Epithelial cell of proximal tubule (primary cell): ENCODE measurements at places on chromosomes 7 and 10. TPM values are rescaled to one million over a fixed set of nuclear protein-coding genes. Genes with fewer than 3 reads are reported as not detected.

The CRYGN gene
- total RNA-seq: not detected in 2 replicates

The EGR2 gene
- 0.06 TPM in 1 of 2 replicates, not detected in the other for total RNA-seq

The NEUROG3 gene
- total RNA-seq: not detected in 2 replicates

The PALD1 gene
- total RNA-seq: 3.3 and 3.5 TPM in 2 replicates

The OGA gene
- total RNA-seq: 39.8 and 48.4 TPM in 2 replicates

The POM121L12 gene
- total RNA-seq: not detected in 2 replicates

The ATOH7 gene
- total RNA-seq: 0.58 TPM in 1 of 2 replicates, not detected in the other

The GPNMB gene
- 10.6 and 10.9 TPM in 2 replicates for total RNA-seq

The JAKMIP3 gene
- under 0.01 TPM in 1 of 2 replicates, not detected in the other for total RNA-seq

The SPDYE6 gene
- not detected in 2 replicates for total RNA-seq

The PTPRN2 gene
- 2.5 and 2.8 TPM in 2 replicates for total RNA-seq

The OPN1SW gene
- not detected in 2 replicates for total RNA-seq

The GBX1 gene
- not detected in 2 replicates for total RNA-seq

The CALN1 gene
- not detected in 2 replicates for total RNA-seq

DNA sequence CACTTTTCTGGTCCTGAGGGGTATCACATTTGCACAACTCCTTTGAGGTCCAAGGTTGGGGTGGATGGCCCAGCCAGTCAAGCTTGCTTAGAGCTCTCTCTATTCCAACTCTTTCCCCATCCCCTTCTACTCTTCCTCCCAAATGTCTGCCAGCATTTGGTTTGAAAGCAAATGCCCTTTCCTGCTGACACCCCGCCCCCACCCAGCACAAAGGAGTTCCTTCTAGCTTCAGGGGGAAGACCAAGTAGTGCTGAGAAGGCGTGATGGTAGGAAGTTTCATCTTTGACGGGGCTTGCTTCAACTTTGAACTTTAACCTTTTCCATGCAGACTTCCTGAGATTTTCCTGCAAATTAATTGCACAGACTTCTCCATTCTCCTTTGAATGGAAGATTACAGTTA is 137.5 kb upstream of the TCF7L2 start:
- no peak for DNase-seq

DNA sequence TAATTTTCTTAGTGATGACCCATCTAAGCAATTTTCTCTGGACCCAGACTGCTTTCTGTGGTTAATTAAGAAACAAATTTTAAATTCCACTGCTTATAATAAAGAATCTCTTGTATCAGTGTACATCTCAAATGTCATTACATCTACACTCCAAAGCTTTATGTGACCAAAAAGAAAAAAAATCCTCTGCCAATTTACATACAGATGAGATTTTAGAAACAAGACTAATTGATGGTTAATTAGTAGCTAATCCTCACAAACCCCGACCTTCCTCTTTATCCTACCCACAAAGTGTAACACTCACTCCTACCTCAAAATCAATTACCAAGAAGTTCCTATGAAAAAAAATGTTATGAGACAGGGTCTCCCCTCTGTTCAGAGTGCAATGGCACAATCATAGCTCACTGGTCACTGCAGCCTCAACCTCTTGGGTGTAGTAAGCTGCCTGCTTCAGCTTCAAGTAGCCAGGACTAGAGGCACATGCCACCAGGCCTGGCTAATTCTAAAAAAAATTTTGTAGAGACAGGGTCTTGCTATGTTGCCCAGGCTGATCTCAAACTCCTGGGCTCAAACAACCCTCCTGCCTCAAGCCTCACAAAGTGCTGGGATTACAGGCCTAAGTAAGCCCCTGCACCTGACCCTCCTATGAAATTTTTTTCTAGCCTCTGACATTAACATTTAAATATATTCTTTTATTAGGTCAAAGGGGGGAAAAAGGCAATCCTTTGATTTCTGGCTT is 14.8 kb downstream of the KIF5B start:
- no peak for DNase-seq

GRCh38 chr10:62582804-62583208 is 208.6 kb downstream of the ZNF365 start:
- no peak for DNase-seq

DNA sequence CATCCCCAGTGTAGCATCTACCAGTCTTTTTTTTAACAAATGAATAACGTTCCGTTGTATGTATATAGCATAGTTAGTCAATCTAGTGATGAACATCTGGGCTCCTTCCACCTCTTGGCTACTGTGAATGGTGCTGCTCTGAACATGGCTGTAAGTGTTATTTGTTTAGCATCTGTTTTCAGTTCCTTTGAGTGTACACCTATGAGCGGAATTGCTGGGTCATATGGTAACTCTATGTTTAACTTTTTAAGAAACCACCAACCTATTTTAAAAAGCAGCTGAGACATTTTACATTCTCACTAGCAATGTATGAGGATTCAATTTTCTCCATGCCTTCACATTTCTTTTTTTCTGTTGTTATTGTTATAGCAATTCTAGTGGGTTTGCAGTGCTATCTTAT is 178.2 kb downstream of the DNAJC1 start:
- no peak for DNase-seq

DNA sequence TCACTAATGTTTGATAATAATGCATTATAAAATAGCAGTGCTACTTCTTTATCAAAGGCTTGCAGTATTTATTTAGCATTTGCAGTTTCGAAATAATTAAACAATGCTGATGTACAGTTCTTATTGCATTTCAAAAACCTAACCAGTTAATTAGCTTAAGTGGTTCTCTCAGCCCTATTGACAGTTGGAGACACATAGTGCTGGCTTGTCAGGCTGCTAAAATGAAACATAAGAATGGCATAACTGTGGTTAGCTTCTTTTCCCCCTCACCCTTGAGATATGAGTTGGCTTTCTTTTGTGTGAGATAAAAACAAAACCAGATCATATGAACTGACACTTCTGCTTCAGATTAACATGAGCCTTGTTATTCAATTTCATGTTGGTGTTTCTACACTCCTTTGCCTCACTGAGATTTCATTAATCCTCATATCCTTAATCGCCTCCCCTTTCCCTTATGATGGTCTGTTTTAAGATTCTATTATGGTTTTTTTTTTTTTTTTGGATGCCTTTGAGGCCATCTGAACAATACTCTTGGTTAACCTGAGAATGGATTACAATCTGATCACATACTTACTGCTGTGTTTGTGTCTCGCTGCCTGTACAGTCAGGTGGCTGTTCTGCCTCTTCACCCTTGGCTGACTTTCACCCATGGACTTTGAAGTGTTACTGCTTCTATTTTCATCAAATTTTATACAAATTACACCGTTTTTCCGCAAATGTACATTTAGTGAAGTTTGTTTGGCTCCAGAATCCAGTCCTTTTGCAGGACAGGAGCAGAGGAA is 108.0 kb downstream of the SDK1 start:
- DNase-seq: no peak

DNA sequence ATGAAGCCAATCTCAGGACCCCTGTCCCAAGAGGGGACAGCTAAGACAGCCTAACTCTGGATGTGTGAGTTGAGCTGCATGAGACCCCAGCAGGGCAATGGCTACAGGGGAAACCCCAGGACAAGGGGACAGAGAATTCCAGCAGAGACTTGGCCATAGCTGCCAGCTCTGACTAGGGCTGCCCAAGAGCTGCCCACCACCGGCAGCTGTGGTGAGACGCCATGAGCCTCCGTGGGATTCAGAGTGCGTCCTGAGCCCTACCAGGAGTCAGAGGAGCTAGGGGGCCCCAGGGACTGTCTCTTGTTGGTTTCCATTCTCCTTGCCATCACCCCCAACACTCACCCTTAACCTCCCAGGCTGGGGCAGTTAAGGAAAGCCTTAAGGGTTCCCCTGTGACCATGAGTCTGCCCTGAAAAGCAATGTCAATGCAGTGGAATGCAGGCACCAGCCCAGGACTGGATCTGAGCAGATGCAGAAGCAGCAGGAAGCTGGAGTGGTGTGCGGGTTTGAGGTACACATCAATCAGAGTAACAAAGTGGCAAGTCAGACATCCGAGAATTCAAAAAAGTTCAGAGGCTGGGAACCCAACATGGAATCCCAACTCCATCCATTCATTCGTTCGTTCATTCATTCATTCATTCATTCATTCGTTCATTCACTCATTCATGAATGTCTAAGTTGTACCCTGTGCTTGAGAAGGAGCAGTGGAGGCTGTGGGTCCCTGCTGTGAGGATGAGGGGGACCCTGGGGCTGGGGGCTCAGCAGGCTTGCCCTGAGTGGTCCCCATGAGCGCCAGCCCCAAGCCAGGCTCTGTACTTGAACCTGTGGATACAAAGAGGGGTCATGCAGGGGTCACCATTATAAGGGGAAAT is 52.9 kb downstream of the C10orf120 start:
- DNase-seq: no peak

DNA sequence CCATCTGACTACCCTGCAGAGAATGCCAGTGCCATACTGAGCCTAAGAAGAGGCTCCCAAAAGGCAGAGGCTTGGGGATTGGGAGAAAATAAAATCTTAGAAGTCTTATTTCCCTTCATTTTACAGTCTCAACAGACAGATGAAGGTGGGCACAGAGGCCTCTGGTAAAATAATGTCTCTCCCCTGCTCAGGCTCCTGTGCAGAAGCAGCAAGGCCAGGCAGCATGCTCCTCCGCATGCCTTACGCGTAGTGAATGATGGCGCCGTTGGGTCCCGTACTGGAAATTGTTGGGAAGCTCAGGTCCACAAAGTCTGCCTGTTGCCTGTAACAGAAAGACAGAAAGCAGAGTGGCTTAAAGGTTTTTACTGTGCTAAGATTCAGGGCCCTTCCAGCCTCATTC is 45.8 kb downstream of the XPNPEP1 start:
- DNase-seq: no peak

- DNase-seq: no peak
Measured at GRCh38 chr7:139647814-139648390, 124.4 kb downstream of the CLEC2L start.

DNA sequence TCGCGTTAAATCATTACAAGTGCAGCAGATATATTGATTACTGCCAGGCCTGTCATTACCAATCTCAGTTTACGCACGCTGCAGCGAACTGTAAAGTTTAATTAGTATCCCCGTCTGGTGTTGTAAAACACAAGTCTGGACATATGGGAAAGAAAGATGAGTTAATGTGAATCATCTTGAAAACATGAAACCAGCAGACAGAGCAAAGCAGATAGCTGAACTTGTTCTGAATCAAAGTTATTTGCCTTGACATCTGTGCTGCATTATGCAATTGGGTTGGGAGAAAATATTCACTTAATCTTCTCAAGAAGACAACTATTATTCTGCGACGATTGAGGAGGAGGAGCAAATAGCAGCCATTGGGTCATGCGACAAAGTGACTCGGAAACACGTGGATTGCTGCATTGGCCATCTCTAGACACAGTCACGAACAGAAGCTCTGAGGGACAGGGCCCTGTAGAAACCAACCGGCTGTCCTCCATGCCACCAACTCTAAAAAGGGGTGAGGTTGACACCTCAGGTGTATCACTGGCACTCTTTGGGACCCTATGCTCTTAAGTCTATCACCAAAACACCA is 156.3 kb upstream of the C7orf33 start:
- DNase-seq: no peak

GRCh38 chr10:79431891-79432831 is 13.3 kb downstream of the ZCCHC24 start:
- no peak for DNase-seq

GRCh38 chr10:95356-96115 is 39.7 kb upstream of the ZMYND11 start:
- no peak for DNase-seq

- DNase-seq: no peak
Measured at GRCh38 chr7:41448104-41448503, 254.8 kb downstream of the INHBA start.

DNA sequence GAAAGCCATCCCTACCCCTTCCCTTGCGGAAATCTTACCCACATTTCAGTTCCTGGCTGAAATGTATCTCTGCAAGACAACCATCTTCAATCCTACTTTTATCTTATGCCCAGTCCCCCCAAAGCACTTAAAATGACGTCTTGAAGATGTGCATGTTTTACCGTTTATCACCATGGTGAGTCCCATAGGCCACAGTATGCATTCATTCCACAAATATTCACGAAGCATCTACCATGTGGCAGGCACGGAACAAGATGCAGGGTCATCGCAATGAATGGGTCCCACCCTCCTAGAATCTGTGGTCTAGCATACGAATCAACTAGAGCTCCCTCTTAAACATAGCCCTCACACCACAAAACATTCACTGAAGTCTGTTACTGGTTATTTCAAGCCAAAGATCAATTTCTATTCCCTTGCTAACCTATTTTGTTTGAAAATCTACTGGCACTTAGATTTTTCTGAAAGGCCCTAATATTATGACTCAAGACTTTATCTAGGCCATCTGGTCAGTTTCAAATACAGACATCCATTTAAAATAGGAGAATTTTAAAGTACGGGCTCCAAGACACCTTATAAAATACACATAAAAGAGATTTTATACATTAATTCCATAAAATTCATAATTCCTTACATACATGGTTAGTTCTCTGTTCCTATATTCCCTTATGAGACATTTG is 99.4 kb downstream of the PARD3 start:
- DNase-seq: no peak

GRCh38 chr7:99106821-99107241 is 37.1 kb downstream of the SMURF1 start:
- peak; percentile 92 for DNase-seq

- DNase-seq: no peak
Measured at GRCh38 chr10:12847361-12847975, 154.0 kb downstream of the CCDC3 start.

- no peak for DNase-seq
Measured at GRCh38 chr7:135978624-135979023, 1.5 kb upstream of the MTPN start.

DNA sequence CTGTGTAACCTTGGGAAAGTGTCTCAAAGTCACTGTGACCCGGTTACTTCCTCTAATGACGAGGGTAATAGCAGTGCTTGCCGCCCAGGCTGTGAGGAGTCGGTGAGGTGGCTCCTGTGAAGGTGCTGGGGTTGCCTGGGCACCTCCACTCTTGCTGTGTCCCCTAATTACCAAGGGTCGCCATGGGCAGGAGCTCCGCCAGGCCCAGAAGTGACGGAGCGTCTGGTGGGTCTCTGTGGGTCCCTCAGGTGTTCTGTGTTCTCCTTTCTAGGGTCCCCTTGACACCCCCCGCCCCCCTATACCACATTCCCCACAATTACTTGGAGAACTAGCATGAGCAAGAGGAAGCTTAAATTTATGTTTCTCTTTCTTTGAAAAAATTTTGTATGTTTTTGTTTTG is 161.5 kb downstream of the WDR37 start:
- no peak for DNase-seq

GRCh38 chr10:132059760-132060508 is 5.8 kb upstream of the JAKMIP3 start:
- no peak for DNase-seq

GRCh38 chr7:70520611-70521010 is 611.3 kb upstream of the GALNT17 start:
- DNase-seq: peak; percentile 46

GRCh38 chr10:30434273-30435072 is 489 bp downstream of the MAP3K8 start:
- peak; percentile 50 for DNase-seq

DNA sequence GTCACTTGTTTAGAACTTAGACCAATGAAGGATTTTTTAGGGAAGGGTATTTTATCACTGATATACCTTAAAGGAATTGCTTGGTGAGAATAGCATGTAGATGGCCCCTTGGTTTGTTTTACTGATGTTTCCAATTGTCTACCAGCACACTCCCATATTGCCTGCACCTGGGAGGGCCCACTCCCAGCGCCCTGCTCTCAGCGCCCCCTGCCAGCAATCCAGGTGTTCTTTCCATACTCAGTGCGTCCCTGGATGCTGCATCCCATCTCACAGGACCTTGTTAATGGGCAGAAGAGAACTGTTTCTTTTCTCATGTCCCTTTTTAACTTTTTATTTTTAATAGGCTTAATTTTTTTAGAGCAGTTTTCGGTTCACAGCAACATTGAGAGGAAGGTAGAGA is 24.1 kb upstream of the SFRP5 start:
- no peak for DNase-seq
